ENCODE measurements at places on chromosomes 1 and 21.

- no peak for DNase-seq
Observed at GRCh38 chr1:53084589-53084971, 22.6 kb downstream of the PODN start.

- DNase-seq: peak; percentile 88
Observed at GRCh38 chr1:229093609-229094336, 177.1 kb upstream of the RAB4A start.

GRCh38 chr1:167880580-167881021 lies 33.3 kb downstream of the ADCY10 start:
- DNase-seq: no peak

- no peak for DNase-seq
Observed at GRCh38 chr1:185936641-185937040, 202.4 kb downstream of the HMCN1 start.

GRCh38 chr1:972726-973458 lies 6.6 kb downstream of the PLEKHN1 start:
- no peak for DNase-seq

DNA sequence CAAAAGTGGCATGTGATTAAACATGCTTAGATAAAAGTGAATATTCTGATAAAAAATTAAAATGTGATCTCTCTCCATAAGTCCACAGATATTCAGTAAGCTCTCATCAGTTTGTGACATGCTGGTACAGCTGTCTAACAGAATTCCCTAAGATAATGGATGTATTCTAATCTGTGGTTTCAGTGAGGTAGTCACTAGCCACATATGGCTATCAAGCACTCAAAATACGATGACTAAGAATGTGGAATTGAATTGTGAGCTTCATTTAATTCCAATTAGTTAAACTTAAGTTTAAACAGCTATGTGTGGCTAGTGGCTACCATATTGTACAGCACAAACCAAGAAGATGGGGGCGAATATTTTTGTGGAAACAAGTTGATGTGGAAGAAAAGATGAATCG lies 4.1 kb upstream of the REG4 start:
- DNase-seq: no peak

DNA sequence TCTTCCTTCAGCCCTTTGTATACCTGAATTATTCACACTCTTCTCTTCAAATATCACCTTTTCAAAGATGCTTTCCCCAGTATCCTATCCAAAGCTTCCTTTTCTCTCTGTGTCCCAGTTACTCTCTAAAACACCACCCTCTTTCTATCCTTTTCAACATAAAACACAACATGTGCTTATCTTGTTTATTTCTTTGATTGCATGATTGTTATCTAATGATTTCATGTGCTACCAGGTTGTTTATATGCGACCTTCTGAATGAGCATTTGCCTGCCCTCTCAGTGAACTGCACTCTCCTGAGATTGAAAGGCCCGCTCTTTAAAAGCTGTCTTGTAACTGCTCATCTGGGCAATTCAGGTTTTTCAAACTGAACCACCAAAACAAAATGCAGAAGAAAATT lies 97.7 kb upstream of the FGGY start:
- DNase-seq: no peak

GRCh38 chr21:33229784-33230544 lies at the start of gene IFNAR2:
IFNAR2 (plus strand) TSS chr21:33229938; CDS start chr21:33241923, 11,985 bp downstream.
- DNase-seq: peak; percentile 54

- DNase-seq: no peak
Observed at GRCh38 chr1:151562661-151563060, 22.6 kb downstream of the TUFT1 start.
